Right cardiac atrium (tissue), 5 donors: ENCODE measurements at places on chromosomes 12 and 14.

GRCh38 chr12:57638096-57638495, 5.1 kb upstream of the B4GALNT1 start:
- no peak for DNase-seq

- DNase-seq: peak; percentile 46
Measured at GRCh38 chr12:57609781-57610553, 1.3 kb upstream of the ARHGEF25 start.

DNA sequence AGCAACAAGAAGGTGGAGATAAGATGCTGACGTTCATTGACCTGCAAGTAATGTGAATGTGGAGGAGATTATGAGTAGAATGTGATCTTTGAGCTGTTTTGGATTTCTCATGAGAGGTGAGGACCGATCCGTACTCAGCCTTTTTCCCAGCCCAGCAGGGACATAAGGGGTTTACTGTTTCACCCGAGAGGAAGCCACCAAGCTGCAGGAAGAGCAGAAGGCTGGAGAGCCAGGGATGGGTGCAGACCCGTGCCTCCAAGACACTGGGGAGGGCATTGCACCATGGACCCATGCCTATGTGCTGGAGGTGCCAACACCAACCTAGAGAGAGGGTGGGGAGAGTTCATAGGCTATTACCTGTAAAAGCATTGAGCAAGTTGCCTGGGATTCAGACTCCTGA, 206.0 kb upstream of the DIO3 start:
- no peak for DNase-seq

- no peak for DNase-seq
Measured at GRCh38 chr12:23290627-23291330, 658.7 kb downstream of the SOX5 start.

GRCh38 chr14:99808154-99808505, 14.9 kb downstream of the EML1 start:
- DNase-seq: no peak

- DNase-seq: peak; percentile 33
Measured at GRCh38 chr12:29066011-29066588, 83.0 kb upstream of the FAR2 start.

DNA sequence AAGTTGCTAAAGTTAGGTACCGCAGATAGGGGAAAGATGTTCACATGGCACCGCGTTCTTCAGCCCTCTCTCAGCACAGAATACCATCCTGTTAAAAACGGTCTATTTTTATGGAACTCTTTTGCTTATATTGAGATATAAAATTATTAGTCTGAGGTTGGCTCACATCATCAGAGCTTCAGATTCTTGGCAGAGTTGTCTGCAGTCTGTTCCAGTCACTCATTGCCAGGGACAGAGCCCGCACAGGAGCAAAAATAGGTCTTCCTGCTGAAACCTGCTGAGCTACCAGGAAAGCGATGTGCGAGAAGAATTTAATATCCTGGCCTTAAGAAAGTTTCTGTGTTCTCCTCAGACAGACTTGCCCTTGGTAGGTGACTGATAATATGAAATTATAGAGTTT, 249.8 kb downstream of the VRK1 start:
- no peak for DNase-seq

DNA sequence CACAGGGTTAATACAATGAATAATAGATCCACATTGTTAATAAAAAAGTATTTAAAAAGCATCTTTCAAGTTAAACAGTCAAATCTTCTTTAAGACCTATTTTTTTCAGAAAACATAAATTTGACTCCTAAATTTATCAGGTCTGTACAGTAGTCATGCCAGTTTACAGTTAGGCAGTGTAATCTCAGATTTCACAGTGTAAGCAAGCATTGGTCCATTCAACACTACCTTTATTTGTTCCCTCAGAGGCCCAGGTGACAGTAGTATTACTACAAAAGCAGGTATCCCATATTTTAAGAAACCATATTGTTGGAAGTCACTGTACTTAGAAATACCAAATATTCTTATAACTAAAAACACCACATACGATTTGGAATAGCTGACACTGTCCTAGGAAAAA, 6.1 kb downstream of the ATP2B1 start:
- no peak for DNase-seq

DNA sequence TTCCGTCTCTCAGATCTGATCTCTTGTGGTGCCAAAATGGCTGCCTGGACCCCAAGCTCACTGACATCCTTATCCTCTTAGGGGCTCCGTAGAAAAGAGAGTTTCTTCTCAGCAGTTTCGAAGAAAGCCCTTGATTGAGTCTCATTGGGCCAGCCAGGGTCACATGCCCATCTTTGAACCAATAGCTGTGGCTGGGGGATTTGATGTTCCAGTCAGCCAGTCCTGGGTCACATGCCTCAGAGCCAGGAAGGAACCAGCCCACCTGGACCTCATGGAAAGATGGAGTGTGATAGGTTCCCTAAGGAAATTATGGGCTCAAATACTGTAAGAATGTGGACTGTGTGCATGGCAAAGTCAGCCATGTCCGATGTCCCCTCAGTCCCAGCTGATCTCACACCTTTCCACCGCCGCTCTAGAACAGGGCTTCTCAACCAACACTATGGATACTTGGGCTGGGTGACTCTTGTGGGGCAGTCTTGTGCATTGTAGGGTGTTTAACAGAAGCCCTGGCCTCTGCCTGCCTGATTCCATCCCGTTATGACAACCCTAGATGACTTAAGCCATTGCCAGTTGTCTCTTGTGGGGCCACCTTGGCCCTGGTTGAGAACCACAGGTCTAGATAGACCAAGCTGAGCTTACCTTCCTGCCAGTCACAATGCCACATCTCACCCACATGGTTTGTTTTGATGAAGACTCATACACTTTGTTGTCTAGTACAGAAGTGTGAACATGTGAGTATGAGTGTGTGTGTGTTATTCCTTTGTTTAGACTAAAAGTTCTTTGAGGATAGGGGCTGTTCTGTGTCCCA, 163.9 kb downstream of the ADGRD1 start:
- peak; percentile 5 for DNase-seq

GRCh38 chr14:95303552-95303951, 16.2 kb downstream of the CLMN start:
- DNase-seq: no peak

DNA sequence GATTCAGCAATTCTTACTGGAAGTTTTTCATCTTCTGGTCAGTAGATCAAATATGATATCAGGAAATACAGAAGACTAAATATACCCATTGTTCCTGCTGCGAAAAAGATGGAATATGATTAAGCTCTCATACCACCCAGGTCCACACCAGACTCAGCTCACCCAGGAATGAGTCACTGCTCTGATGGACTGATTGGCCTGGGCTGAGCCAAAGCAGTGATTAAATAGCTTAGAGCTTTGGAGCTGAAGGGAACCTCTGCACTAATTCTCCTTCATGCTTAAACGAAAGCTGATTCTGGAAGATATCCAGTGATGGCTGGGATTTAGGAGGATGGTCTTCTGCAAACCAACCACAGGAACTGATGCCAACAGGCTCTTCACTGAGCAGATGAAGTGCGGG, 62.0 kb upstream of the SYT1 start:
- no peak for DNase-seq

GRCh38 chr14:75793806-75794205, 132.8 kb downstream of the TTLL5 start:
- DNase-seq: no peak

DNA sequence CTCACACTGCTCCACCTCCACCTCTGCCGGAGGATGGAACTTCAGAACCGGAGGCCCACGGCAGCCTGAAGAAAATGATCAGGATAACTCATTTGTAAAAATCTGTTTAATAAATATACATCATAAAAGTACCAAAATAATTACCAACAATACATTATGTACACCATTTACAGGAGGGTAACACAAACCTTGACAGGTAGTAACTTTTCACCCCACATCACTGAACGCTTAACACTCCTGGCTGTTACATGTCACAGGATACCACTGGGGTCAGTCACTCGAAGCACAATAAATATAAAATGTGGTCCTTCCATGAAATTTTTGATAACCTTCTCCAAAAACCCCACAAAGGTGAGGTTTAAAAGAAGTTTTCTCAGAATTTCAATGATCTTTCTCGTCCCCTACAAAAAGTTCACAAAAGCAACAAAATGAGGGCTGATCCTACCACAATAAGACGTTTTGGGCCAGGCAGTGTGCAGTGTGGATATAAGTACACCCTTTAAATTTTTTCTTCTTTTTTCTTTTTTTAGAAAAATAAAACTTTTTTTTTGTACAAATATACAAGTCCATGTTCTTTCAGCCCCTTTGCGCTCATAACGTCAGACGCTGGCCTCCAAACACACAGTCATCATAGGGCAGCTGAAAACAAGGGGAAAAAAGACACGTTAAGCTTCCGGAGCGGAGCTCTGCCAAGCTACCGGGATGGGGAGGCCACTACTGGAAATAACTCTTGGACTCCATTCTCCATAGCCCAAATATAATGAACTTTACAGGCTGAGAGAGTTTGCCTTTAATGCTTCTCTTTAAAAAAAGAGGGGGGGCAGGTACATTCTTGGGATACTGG, 2.9 kb downstream of the NFKBIA start:
- peak; percentile 58 for DNase-seq

DNA sequence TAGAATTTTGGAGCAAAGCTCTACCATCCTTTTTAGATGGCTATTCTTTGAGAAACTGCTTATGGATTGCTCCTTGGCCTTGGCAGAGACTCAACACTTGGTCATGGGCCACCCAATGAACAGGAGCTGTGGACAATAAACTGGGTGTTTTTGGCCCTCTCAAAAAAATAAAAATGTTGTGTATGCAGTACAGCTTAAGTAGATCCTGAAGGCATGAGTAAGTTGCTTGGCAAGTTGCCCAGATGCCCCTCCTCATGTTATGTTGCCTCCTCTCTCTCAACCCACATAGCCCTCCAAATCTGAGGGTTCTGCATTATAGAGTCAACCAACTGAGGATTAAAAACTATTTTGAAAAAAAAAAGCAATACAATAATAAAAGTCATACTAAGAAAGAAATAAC, 124.9 kb downstream of the ATP23 start:
- no peak for DNase-seq

DNA sequence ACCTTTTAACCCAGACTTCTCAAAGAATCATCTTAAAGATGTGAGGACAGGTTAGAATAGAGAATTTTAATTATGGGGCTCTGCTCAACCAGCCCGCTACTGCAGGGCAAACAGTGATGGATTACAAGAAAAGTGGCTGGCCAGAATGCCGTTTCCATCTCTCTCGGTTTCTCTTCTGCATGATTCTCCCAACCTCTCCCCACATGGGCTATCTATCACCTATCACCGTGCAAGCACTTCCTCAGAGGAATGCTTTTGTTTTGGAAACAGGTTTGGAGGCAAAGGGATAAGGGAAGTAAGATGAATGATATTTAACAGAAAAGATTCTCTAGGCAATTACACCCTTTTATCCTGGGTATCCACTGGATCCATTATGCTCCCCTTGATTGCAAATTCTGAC, 37.4 kb upstream of the PHC1 start:
- DNase-seq: no peak

DNA sequence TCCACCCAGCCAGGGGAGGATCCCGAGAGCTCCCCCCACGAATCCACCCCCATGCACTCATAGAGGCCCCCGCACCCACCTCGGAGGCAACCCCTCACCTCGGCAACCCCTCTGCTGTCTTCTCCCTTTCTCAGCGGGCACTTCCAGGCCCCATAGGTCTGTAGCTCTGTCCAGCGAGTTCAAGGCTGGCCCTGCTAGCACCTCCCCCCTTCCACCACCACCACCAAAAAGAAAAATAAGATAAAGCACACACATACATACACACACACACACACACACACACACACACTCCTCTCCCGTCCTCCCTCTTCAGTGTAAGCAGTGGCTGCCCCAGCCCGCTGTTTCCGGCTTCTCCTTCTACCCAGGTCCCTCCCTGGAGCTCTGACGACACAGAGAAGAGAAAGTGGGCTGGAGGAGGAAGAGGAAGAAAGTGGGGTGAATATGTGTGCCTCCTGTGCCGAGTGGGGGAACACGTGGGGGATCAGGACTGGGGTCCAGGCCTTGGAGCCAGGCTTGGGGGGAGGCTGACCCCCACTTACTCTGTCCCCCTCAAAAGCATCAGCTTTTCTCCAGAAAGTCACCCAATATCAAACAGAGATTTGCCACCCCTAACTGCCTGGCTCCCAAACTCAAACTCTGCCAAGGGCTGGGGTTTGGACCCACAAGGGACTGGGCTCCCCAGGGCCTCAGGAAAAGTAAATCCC, at the start of gene STAT6:
TSS of gene STAT6 (minus strand) at position 332 of the 704 bp plus-strand sequence. CDS start 3,084 bp downstream, outside the sequence.
- DNase-seq: peak; percentile 92

- DNase-seq: no peak
Measured at GRCh38 chr14:69008421-69008884, 29.4 kb upstream of the ACTN1 start.

DNA sequence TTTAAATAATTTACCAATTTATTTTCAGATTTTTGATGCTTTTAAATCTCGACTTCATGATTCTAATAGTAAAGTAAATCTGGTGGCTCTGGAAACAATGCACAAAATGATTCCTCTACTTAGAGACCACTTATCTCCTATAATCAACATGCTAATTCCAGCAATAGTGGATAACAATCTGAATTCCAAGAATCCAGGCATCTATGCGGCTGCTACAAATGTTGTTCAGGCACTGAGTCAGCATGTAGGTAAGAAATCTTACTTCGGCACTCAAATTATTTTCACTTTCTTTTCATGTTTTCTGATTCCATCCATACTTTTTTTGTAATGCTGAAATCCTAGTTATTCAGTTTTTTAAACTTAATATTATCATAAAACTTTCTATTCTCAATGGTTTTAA, 15.5 kb upstream of the PRPF39 start:
- DNase-seq: no peak

DNA sequence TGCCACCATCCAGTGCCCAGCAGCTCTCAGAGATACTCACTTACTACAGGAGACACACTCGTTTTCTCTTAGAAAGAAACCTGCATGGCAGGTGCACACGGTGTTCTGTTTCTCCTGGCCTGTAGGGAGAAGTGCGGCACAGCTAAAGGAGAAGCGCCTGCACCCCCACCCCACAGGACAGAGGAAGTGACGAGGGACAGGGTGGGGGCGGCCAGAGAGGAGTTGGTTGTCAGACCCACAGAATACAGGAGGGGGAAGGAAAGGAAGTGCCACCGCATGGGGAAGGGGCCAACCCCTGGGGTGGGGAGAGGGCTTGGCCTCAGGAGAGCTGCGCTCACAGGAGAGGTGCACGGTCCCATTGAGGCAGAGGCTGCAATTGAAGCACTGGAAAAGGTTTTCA, 8.8 kb downstream of the TNFRSF1A start:
- DNase-seq: no peak

GRCh38 chr14:88043529-88044443, 38.9 kb downstream of the GPR65 start:
- DNase-seq: no peak

GRCh38 chr12:63990828-63991547, 146.5 kb downstream of the SRGAP1 start:
- DNase-seq: no peak
